ENCODE measurements at places on chromosomes 3 and 15. TPM values are rescaled to one million over a fixed set of nuclear protein-coding genes. Genes with fewer than 3 reads are reported as not detected.

Gene RPP14
- 13.8 TPM for total RNA-seq

Gene SCN5A
- 0.45 TPM for total RNA-seq

Gene ITIH1
- not detected for total RNA-seq

Gene MORC1
- not detected for total RNA-seq

Gene RYR3
- total RNA-seq = 15.6 TPM
